H1 (cell line): ENCODE measurements at places on chromosomes 2 and 18. TPM values are rescaled to one million over a fixed set of nuclear protein-coding genes. Genes with fewer than 3 reads are reported as not detected.

The DTNA gene
- 29.0 and 32.7 TPM in 2 replicates for total RNA-seq

The PAIP2B gene
- total RNA-seq: 30.4 and 31.3 TPM in 2 replicates

- no peak for DNase-seq
Observed at GRCh38 chr18:58501066-58501896, 127.6 kb downstream of the ALPK2 start.

GRCh38 chr18:61085761-61086160, 247.5 kb upstream of the CDH20 start:
- no peak for DNase-seq

GRCh38 chr2:236744281-236744705, 174.7 kb downstream of the ACKR3 start:
- no peak for DNase-seq

DNA sequence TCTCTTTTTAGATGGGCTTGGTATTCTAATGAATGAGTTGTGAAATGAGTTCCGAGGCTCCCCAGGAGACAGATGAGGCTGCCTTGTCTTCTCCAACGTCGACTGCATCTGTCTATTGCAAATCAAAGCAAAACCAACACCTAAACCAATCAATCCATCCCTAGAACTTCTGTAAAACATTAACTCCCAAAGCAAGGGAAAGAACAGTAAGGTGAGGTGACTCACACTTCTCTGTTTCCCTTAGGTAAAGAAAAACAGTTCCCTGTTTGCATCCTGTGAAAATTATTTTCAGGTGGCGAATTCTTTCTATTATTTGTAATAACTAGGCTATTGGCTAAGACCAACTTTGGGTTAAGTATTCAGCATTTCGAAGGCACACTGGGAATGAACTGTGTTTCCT, 249.4 kb downstream of the EPHA4 start:
- DNase-seq: no peak

- no peak for DNase-seq
Observed at GRCh38 chr2:171793691-171794678, 100.1 kb downstream of the SLC25A12 start.

- DNase-seq: no peak
Observed at GRCh38 chr2:49807689-49808088, 653.4 kb upstream of the FSHR start.

DNA sequence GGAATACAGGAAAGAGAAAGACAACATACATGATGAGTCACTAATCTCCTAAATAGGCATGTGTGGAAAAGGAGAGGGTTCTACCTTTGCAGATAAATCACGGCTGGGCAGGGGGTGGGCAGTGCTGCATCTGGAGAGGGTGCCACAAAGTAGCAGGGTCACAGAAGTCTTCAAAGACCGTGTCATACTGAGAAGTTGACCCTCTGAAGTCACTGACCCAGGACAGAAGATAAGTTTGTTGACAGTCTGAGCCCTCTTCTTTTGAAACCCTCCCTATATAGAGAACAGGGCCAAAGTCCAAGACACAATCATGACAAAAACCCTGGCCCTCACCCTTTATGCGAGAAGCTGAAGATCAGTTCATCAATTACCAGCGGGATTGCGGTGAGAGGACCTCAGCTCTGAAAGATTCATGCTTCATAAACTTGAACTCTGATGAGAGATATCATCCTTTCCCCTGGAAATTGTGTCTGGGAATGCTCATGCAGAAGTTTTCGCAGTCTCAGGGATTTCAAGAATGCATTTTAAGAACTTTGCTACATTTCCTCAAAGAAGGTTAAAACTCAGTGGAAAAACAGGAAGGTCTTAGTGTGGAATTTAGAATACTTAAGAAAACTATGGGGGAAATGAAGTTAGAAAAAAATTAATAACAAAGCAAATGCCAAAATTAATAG, 129.5 kb downstream of the FAM124B start:
- no peak for DNase-seq

DNA sequence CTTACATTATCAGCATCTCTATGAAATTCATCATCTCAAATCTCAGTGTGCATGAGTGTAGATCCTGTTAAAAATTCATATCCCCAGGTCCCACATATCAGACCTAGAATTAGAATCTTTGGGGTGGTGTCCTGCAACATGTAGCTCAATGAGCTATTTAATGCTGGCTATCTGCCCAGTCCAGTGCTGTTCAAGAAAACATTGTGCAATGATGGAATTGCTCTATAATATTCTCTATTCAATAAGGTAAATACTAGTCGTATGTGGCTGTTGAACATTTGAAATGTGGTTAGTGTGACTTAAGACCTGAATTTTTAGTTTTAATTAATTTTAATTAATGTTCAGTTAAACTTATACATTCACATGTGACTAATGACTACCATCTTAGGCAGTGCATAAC, 127.4 kb downstream of the NOL4 start:
- no peak for DNase-seq

DNA sequence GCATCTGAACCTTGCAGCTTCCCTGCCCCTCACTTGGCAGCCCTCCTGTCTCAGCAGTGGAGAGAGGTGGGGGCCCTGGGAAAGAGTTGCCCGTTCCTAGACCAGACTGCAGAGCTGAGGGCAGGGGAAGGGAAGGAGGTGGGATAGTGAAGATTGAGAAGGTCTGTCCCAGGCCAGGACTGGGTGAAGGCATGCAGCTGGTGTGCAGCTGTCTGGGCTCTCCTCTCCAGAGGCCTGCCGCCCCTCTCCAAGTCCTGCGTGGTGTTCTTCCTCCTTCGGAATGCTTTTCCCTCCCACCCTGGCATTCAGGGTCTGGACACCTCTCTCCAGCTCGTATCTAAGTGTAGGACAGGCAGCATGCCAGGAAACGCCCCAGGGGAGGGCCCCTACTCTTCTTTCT, 323.5 kb downstream of the CELF4 start:
- no peak for DNase-seq

DNA sequence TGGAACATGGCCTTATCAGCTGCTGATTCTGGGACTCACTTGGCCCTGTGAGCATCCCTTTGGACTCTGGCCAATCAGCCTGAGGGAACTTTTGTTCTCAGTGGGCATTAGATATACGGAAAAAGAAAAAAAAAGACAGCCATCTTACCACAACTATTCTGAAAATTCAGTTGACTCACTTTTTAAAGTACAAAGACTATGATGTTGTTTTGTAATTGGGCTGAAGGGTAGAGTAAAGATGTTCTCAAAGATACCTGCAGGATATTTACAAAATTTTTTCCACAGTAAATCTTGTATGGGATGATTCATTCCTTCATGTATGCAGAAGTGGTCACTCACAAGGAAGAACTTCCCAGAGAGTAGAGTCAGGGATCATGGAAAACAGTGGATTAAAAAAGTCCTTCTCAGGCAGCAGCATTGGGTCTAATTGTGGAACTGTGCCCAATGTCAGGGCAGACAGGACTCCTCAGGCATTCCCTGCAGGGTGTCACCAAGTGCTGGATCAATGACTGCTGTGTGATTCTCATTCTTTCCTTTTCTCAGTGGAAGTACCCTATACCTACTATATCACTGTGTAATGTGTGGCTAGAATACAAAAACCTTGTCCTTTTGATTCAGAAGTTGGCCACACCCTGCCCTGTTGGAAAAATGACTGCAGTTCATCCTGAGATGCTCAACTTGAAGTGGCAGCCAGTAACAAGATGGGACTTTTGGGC, 35.4 kb downstream of the SULT1C4 start:
- no peak for DNase-seq

DNA sequence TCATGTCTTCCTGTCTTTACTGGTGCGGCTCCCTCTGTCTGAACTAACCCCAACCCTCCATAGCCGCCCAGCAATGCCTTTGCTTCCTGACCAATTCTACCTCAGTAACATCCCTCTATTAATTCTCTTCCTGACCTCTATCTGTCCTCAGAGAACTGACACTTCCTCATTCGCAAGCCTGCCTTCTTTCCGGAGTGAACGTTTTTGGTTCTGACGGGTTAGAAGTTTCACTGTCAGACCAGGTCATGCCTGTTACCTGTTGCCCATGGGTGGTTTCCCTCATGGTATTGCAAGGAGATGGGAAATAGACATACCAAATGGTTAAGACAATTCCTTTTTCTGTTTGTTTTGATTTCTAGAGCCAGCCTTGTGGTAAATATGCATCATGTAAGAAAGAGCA, 453.4 kb upstream of the SLC14A2 start:
- DNase-seq: no peak
